H1 (cell line): ENCODE measurements at places on chromosomes 5 and 9.

- no peak for DNase-seq
Measured at GRCh38 chr5:83362526-83362925, 109.0 kb upstream of the VCAN start.

DNA sequence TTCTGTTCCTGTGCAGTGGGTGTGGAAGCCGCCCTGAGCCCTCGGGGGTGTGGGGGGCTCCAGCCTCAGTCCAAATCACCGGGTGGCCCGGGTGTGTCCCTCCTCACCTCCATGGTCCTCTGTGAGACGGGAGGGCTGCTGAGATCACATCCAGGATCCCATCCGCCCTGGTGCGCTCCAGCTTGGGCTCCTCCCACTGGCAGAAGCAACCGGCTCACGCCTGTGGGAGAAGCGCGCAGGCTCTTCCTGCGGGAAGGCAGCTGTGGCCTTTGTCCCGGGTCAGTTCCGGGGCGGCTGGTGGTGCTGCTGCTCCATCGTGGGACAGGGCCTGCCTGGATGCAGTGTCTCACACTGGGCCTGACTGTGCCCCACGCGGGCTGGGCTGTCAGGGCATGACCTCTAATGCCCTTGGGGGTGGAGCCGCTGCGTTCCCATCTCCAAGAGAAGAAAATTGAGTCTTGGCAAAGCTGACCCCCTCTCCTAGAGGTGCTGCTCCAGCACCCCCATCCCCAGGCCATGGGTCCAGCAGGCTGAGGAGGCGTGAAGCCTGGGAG is 18.5 kb downstream of the OLFM1 start:
- no peak for DNase-seq

DNA sequence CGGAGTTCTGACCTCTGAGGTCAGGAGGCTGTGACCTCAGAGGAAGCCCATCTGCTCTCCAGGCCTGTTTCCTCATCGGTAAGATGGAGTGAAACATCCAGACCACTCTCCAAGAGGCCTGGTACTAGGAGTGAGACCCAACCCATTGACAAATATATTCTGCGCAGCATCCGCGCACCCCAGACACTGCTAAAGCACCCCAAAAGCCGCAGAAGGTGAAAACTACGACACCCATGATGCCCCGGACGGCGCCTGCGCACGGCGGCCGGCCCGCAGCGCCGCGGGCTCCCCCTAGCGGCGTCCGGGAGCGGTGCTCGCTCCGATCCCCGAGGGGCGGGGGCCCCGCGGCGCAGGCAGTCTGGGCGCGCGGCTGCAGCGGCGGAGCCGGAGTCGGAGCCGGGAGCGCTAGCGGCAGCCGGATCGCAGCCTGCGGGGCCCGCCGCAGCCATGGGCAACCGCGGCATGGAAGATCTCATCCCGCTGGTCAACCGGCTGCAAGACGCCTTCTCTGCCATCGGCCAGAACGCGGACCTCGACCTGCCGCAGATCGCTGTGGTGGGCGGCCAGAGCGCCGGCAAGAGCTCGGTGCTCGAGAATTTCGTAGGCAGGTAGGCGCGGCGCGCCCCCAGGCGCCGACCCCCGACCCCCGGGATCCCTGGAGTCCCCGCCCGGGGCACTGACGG is at the start of gene DNM1:
Gene DNM1, plus strand, starts transcription at position 356 of the 683 bp plus-strand sequence. Its CDS starts 92 bp downstream, at position 448.
- peak; percentile 82 for DNase-seq

DNA sequence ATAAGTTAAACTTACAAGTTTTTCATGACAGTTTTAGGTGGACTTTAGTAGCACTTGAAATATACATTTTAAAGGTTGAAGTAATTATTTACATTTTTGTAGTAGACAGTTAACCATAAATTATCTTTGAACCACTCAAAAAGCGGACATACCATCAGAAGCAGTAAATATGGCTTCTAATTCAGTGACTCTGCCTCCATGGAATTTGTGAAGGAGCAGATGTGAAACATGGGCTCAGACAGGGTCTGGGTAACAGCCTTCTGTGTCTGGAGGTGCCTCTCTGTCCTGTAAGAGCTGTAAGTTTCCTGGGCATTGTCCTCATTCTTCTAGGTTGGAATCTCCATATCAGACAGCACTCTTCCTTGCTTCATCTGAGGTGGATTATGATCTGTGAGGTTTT is 12.4 kb downstream of the RLN2 start:
- DNase-seq, result no peak

GRCh38 chr9:95796029-95796428 is 79.5 kb upstream of the ERCC6L2 start:
- DNase-seq, result no peak

- no peak for DNase-seq
Measured at GRCh38 chr9:92257327-92257726, 36.2 kb downstream of the IARS1 start.

DNA sequence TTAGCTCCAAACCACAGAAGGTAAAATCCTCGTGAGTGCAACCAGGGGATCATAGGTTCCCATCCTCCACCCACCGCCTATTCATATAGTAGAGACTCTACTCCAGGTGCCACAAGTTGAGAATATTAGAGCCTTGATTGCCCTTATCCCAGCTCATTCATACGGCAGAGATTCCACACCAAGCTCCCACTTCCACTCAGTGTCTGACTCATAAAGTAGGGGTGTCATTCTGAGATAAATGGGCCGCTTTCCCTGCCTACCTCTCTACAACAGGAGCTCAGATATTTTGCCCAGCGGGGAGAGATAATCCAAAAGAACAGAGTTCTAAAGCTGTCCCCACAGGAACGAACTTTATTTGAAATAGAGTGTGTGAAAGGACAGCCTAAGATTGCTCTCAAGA is 9.4 kb downstream of the SLC22A4 start:
- DNase-seq, result no peak

- peak; percentile 10 for DNase-seq
Measured at GRCh38 chr5:53425687-53426511, 54.5 kb upstream of the FST start.

DNA sequence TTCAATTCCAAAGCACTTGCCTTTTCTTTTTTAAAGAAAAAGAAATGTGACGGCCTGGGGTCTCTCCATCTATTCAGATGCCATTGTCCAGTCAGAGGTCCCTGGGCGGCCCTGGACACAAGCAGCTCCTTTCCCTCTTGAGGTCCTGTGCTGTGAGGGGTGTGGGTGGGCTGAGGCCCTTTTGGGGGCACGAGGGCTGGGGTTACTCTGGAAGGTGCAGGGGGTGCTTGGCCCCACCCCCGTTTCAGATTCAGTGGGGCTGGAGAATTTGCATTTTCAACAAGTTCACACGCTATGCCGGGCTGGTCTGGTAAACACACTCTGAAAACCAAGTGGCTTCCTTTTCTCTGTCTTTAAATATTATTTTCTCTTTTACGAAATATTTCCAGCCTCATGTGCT is 91.4 kb upstream of the PHYKPL start:
- no peak for DNase-seq

GRCh38 chr9:91061506-91061905 is 259.9 kb downstream of the SYK start:
- DNase-seq, result peak; percentile 19

DNA sequence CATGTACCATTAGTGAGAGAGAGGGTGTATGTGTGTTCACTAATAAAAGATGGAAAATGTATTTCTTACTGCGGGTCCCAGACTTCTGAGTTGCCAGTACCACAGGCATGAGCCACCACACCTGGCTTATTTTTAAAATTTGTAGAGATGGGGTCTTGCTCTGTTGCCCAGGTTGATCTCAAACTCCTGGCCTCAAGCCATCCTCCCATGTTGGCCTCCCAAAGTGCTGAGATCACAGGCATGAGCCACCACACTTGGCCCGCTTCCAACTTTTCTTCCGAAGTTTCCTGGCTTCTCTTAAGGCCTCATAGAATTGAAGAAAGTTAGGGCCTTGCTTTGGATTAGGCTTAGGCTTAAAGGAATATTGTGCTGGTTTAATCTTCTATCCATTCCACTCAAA is 40.4 kb upstream of the F2RL2 start:
- DNase-seq, result no peak

- DNase-seq, result no peak
Measured at GRCh38 chr9:70816316-70816715, 305.1 kb downstream of the TRPM3 start.

DNA sequence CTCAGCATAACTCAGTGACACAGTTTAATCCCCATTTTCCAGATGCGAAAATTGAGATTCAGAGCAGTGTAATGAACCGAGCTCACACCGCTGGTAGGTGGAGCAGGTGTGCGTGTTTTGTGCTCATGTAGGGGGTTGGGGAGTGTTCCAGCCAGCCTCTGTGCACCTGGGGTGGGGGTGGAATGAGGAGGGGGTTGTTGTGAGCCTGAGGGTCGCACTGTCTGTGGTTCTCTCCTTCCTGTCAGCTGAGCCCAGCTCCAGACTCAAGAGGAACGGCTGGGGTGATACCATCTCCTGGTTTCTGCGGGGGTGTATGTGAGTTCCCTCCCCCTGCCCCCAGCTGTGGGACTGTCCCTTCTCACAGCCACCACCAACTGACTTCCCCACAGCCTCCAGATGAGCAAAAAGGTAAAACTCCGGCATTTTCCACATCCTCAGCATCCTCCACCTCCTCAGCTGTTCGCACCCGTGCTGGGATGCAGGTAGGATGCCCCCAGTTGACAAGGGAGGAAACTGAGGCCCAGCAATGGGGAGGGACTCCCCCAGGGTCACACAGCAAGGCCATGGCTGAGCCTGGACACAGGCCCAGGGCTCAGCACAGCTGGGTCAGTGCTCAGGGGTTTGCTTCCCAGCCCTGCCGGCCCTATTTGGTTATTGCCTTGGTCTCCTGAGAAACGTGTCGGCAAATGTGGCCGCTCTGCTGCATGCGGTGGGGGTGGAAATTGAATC is 2.1 kb downstream of the SH2D3C start:
- peak; percentile 76 for DNase-seq

DNA sequence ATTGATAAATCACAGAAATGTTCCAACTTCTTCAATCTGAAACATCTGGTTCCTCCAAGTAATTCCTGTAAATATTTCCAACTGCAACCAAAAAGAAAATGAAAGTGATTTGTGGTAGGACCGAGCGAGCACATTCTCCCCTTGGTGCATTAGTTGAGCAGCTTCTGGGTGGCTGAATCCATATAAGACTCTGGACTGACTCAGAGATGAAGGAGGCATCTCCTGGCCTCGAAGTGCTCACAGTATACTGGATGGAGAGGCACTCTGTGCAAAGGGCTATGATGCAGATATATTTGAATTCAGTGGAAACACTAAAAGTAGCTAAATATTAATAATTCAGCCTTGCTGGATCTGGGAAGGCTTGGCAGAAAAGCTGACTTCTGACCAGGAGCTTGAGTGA is 265.0 kb downstream of the MARCHF11 start:
- DNase-seq, result no peak

GRCh38 chr9:35616681-35617459 is 1.3 kb downstream of the CD72 start:
- peak; percentile 82 for DNase-seq

DNA sequence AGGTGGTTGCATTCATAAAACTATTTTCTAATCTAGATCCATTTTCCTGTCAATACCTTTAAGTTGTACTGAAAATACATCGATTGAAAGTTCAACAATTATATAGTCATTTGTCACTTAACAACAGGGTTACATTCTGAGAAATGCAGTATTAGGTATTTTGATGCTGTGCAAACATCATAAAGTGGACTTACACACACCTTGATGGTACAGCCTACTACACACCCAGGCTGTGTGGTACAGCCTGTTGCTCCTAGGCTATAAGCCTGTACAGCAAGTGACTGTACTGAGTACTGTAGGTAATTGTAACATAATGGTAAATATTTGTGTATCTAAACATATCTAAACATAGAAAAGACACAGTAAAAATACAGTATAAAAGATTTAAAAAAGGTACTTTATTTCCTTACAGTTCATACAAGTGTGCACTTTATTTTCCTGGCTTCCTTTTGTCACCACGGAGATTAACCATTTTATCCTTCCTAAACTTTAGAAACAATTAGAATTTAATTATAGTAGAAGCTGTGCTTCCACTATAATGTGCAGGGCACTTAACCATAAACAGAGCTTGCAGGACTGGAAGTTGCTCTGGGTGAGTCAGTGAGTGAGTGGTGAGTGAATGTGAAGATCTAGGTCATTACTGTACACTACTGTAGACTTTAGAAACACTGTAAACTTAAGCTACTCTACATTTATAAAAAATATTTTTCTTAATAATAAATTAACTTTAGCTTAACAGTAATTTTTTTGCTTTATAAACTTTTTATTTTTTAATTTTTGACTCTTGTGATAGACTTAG is 42.9 kb upstream of the MEF2C start:
- DNase-seq, result no peak

DNA sequence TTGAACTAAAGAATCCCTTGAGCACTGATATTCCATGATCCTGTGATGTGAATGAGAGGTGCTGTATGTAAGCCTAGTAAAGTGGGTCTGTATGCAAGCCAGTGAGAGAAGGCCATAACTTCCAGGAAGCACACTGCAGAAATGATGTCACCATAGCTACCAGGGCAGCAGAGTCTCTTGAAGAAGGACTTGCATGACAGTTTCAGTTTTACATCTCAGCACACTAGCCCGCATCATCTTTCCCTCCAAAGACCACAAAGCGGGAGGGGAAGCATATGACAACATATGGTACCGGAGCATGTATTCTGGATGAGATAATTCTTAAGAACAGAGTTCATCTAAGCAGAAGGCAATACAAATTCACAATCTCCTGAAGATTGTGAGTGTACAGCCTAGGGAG is 37.6 kb upstream of the MAST4 start:
- DNase-seq, result no peak

DNA sequence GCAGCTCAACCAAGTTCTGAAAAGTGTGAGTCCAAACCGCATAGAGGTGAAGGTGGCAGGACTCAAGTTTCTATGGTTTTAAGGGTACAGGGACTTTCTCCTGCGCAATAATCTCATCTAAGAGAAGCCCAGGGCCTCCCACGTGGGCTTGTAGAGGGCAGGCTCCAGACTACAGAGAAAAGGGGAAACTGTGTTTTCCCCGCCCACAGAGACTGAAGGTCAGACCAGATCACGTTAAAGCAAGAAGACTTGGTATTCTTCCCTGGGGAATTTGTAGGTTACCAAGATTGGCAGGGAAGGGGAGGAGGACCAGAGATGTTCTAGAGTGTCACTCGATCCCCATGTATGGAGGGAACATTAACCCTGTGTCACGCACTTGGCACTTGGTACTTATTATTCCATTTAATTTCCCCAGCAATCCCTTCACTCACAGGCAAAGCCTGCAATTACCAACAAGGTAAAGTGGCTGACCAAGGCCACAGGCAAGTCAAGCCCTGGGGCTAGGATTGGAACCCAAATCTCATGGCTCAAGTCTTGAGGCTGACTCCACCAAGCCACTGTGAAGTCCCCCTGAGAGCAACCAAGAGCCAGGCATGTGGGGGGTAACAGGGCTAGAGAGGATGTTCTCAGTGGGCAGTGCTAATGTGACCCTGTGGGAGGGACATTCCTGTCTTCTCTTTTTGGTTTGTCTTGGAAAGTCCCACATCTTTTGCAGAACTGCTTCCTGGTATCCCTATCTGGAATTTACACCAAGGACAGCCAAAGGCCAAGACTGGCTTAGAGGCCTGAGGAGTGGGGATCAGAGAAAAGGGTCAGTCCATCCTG is 18.3 kb upstream of the NEK6 start:
- DNase-seq, result no peak

- DNase-seq, result peak; percentile 73
Measured at GRCh38 chr5:141326088-141326854, 4.0 kb upstream of the PCDHGA1 start.

GRCh38 chr5:113344973-113345940 is 89.5 kb downstream of the TSSK1B start:
- no peak for DNase-seq

GRCh38 chr9:129777769-129778130 is 24.9 kb upstream of the PTGES start:
- no peak for DNase-seq

- no peak for DNase-seq
Measured at GRCh38 chr5:133831491-133832224, 136.8 kb downstream of the C5orf15 start.

GRCh38 chr5:143470120-143470519 is 66.6 kb upstream of the NR3C1 start:
- DNase-seq, result no peak

GRCh38 chr9:75120686-75121085 is 32.4 kb downstream of the OSTF1 start:
- DNase-seq, result no peak
